ENCODE measurements at places on chromosomes 4 and X.

- DNase-seq, result no peak
Measured at GRCh38 chr4:130029442-130029841, 933.5 kb downstream of the C4orf33 start.

DNA sequence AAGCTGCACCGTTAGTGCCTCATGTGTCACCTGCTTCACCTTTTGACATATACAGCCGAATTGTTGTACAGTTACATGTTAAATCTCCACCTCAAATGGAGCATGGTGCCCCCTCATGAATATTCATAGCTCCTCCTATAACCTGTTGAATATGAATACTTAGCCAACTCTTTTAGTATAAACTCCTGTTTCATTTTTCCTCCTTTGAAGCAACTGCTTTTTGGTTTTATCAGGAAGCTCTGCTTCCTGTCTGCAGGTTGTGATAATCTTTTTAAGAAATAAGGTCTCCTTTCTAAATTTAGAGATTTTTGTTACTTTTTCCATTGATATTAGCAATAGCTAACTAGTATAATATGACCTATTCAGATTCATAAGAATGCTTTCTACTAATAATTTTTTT is 1429.2 kb upstream of the AGA start:
- DNase-seq, result no peak

DNA sequence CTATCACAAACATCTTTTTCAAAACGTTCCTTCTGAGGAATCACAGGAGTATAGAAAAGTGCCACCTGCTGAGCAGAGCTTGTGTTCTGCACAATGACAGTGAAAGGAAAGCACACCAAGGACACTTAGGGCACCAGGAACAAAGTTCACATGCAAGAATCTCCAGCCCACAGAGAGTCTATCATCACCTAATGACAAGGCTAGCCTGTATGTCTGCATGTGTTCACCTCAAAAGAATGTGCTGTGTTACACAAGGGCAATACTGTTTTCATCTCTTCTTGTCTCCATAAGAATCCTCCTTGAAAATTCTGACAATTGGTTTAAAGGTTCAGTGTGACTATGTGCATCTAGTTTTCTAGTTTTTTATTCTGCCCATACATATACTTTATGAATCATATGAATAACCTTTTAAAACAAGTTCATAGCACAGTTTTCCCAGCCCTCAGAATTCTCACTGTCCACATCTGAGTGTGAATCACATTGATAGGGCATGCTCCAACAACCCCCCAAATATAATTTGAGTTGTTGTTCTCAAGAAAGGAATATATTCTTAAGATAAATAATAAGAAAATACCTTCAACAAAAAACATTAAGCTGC is 118.0 kb downstream of the PWWP3B start:
- DNase-seq, result no peak

DNA sequence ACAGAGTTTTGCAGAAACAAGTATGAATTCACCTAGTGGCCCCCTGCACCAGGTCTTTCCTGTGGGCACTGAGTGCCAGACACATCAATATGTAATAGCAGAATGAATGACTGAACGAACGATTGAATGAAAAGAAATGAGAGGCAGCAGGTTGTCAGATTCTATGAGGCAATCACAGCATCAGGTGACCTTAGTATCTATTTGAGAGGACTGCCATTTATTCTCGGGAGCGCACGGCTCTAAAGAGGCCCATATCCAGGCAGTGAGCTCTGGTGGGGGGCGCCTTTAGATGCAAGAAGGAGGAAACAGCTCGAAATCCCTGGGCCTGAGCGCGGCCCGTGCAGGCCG is 528 bp upstream of the SLC25A4 start:
- DNase-seq, result no peak

GRCh38 chr4:111398906-111399330 is 746.3 kb upstream of the FAM241A start:
- no peak for DNase-seq

- DNase-seq, result no peak
Measured at GRCh38 chr4:1459722-1460511, 53.7 kb upstream of the NKX1-1 start.

- peak; percentile 39 for DNase-seq
Measured at GRCh38 chr4:2537011-2537830, 774 bp downstream of the FAM193A start.

DNA sequence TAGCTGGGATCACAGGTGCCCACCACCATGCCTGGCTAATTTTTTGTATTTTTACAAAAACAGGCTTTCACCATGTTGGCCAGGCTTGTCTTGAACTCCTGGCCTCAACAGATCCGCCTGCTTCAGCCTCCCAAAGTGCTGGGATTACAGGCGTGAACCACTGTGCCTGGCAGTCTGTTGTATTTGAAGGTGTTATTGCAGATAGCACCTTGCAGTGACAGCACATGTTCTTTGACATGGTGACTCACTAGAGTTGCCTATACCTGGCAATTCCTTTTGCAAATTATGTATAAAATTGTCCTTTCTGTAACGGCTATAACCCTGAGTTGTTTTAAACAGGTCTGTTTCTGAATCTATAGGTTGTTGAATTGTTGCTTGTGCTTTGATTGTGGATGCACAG is 7.9 kb downstream of the OGT start:
- no peak for DNase-seq

DNA sequence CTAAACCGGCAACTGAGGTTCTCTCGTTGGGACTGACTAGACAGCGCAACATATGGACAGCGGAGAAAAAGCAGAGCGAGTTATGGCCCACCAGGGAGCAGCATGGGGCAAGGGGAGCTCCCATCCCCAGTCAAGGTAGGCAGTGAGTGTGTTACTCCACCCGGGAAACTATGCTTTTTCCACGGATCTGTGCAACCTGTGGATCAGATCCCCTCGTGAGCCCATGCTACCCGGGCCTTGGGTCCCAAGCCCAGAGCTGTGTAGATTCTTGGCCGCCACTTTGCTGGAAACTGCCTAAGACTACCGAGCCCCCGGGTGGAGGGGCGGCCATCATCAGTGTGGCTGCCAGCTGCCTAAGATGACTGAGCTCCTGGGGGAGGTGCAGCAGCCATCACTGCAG is 140.9 kb downstream of the PAPSS1 start:
- DNase-seq, result no peak

DNA sequence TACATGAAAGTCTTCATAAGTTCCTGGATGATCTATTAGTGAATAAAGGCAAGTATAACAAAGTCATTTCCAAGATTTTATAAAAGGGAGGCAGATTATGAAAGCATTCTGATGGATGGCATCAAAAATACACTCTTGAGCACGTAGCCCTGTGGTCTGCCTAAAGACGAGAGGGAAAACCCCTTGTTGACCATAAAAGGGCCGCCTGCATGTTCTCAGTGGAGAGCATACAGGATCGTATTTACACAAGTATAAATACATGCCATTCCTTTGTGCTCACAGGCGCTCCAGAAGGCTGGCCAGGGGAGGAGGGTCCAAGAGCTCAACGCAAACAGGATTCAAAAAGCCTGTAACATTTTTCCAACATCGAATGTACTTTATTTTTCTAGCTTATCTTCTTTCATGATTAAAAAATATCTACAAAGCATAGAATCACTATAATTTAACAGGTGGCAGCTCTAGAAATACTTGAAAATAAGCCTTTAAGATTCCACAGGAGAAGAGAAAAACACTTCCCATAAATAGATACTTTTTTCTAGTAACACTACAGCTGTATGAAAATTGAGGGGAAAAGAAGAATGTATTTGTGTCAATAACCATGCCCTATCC is 29.6 kb downstream of the PDGFC start:
- no peak for DNase-seq

GRCh38 chr4:62162606-62163005 is 962.5 kb downstream of the ADGRL3 start:
- no peak for DNase-seq

All from stimulated activated CD4-positive, alpha-beta T cell treated with anti-CD3 and anti-CD28 coated beads, Interleukin-15, amount 100 ng/mL, for 48 hours (primary cell).